ENCODE measurements at places on chromosomes 3 and 15. TPM values are rescaled to one million over a fixed set of nuclear protein-coding genes. Genes with fewer than 3 reads are reported as not detected.

ATP13A5 gene
- 0.69 TPM for polyA plus RNA-seq

HRG gene
- polyA plus RNA-seq: 0.04 TPM

SLC27A2 gene
- 11.3 TPM for polyA plus RNA-seq

TM4SF1 gene
- polyA plus RNA-seq: 127 TPM

KBTBD13 gene
- polyA plus RNA-seq: 0.61 TPM

CHDH gene
- polyA plus RNA-seq: 4.0 TPM

FGF7 gene
- polyA plus RNA-seq: 25.9 TPM

ATG3 gene
- 40.5 TPM for polyA plus RNA-seq

SLC30A4 gene
- polyA plus RNA-seq: 6.9 TPM

GPR149 gene
- polyA plus RNA-seq: not detected

TMEM207 gene
- 0.18 TPM for polyA plus RNA-seq

RTP3 gene
- not detected for polyA plus RNA-seq

WDR93 gene
- 2.1 TPM for polyA plus RNA-seq

APBA2 gene
- polyA plus RNA-seq: 10.5 TPM

SI gene
- not detected for polyA plus RNA-seq

ABI3BP gene
- polyA plus RNA-seq: 93.2 TPM

CXCR6 gene
- polyA plus RNA-seq: 1.2 TPM

ARGFX gene
- not detected for polyA plus RNA-seq

PLA2G4E gene
- 0.10 TPM for polyA plus RNA-seq

SLC38A3 gene
- polyA plus RNA-seq: 8.3 TPM

ADIPOQ gene
- polyA plus RNA-seq: 0.04 TPM

CCDC80 gene
- polyA plus RNA-seq: 92.4 TPM

EPHB3 gene
- polyA plus RNA-seq: 32.5 TPM

KCNH8 gene
- 1.8 TPM for polyA plus RNA-seq

SEMA3B gene
- 23.3 TPM for polyA plus RNA-seq

STX19 gene
- 4.8 TPM for polyA plus RNA-seq

STRIT1 gene
- 0.24 TPM for polyA plus RNA-seq

KBTBD12 gene
- 1.1 TPM for polyA plus RNA-seq

ST8SIA2 gene
- 5.0 TPM for polyA plus RNA-seq

CASR gene
- 0.09 TPM for polyA plus RNA-seq

SAXO2 gene
- 21.6 TPM for polyA plus RNA-seq

SOX2 gene
- polyA plus RNA-seq: 15.8 TPM

PARP15 gene
- polyA plus RNA-seq: 0.80 TPM

B3GNT5 gene
- 26.7 TPM for polyA plus RNA-seq

COX5A gene
- 127 TPM for polyA plus RNA-seq

NCKIPSD gene
- 13.4 TPM for polyA plus RNA-seq

ACAN gene
- 0.52 TPM for polyA plus RNA-seq

ZNF860 gene
- 15.2 TPM for polyA plus RNA-seq

CACNA1D gene
- polyA plus RNA-seq: 53.3 TPM

ITGA11 gene
- polyA plus RNA-seq: 1.1 TPM

KLHL40 gene
- not detected for polyA plus RNA-seq

SATB1 gene
- polyA plus RNA-seq: 50.7 TPM

GAP43 gene
- 0.31 TPM for polyA plus RNA-seq
